ENCODE measurements at places on chromosomes 3 and 15.

- DNase-seq, result no peak
Observed at GRCh38 chr15:74235962-74236361, at the start of gene CCDC33. Gene CCDC33 (plus strand): TSS chr15:74236326. CDS start chr15:74236720, 394 bp downstream.

GRCh38 chr3:49903451-49904424, at the start of gene MST1R:
Gene MST1R (minus strand): TSS chr3:49903873. CDS start chr3:49903609, 264 bp downstream.
- peak; percentile 86 for DNase-seq

- DNase-seq, result peak; percentile 0
Observed at GRCh38 chr3:21356402-21356801, 394.6 kb downstream of the ZNF385D start.

DNA sequence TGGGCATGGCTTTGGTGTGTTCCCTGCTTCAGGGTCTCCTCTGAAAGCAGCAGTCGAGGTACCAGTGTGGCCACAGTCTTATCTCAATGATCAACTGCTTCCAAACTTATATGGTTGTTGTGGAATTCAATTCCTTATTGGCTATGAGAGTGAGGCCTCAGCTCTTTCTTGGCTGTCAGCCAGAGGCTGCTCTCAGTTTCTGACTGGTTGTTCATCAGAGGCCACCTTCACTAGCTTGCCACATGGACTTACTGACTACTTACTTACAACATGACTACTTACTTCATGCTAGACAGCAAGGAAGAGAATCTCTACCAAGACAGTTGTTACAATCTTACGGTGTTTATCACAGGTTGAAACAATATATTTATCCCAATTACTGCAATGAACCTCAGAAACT, 789.2 kb downstream of the DIPK2A start:
- no peak for DNase-seq

DNA sequence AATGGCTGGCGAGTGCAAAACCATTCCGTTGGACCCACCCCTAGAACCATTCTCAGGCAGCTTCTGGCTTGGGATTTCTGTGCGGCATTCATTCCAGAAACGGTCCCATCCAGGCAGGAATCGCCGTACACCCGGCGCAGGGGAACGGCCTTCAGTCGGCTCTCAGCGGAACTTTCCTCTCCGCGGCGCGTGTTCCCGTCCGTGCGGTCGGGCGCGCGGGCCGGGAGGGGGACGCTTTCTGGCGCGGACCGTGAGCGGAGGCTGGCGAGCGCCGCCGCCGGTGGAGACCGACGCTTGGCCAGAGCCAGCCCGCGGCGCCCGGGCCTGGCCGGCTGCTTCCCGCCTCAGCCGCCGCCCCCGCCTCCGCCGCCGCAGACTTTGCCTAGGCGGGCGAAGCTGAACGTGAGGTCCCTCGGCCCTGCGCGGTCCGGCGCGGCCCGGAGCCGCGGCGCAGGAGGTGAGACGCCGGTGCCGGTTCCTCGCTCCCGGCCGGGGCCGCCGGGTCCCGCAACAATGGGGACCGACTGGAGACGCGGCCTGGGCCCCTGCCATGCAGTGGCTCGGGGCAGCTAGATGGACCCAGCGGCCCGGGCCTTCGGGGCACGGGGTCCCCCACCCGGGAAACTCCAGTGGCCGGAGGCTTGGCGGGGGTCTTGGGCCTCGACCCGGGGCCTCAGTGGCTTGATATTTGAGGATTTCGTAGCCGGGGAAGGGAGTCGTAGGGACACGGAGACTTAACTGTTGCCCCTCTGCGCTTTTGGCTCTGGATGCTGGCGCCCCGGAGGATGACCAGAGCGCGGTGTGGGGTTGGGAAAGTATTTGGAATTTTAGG, at the start of gene RAD54L2:
TSS of gene RAD54L2 (plus strand) at position 261 of the 832 bp plus-strand sequence. CDS start 51,702 bp downstream, outside the sequence.
- DNase-seq, result peak; percentile 86

GRCh38 chr3:144053121-144053520, 81.5 kb downstream of the DIPK2A start:
- DNase-seq, result no peak

- no peak for DNase-seq
Observed at GRCh38 chr15:96457841-96458240, 127.3 kb downstream of the NR2F2 start.

- DNase-seq, result no peak
Observed at GRCh38 chr3:49727154-49727923, 3.6 kb upstream of the GMPPB start.

DNA sequence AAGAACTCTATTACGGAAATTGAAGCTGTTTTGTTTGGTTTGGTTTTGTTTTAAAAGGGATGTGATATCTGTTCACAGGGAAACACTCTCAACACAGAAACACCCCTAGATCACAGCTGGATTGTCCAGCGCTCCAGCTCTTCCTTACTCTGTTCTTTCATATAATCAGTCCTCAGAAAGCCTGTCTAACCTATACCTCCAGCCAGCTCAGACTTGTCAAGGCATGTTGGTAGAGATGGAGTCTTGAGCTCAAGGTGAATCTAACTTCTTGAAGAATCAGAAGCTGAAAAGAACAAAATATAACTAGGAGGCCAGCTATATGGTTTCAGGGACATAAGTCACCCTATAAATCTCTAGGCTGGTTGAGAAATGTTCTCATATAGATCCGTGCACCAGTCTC, 110.2 kb upstream of the EPHA3 start:
- DNase-seq, result no peak

DNA sequence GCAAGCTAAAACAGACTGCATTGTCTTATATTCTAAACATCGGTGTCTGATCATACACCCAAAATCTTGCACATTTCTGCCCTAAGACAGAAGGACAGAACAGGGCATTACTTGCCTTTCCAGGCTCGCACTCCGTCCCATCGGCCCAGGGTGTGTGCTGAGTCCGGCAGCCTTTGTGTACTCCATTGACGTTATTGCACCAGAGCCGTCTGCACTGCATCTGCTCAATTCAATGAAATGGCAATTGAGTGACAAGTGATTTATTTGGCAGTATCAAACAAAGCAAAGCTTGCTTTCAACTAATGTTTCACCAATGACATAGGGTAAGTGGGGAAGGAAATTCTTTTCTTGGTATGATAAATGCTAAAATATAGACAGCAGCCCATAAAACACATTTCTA, 40.0 kb downstream of the ADAMTS9 start:
- no peak for DNase-seq

GRCh38 chr15:64897345-64897985, 14.2 kb upstream of the ANKDD1A start:
- no peak for DNase-seq

- DNase-seq, result peak; percentile 98
Observed at GRCh38 chr3:9933561-9934234, at the start of gene CRELD1. Gene CRELD1 (plus strand): TSS chr3:9933834. CDS start chr3:9934439, 605 bp downstream.

Data from activated CD4-positive, alpha-beta T cell treated with anti-CD3 and anti-CD28 coated beads, Interleukin-10, Interleukin-2, amounts not matched to agents 100 ng/mL and 50 ng/mL, durations not matched to agents 16 hours and 8 hours (primary cell).